ENCODE measurements at places on chromosomes 2 and 18.
A peak's percentile ranks its signal among the peaks of the same experiment; 100 is the strongest.

DNA sequence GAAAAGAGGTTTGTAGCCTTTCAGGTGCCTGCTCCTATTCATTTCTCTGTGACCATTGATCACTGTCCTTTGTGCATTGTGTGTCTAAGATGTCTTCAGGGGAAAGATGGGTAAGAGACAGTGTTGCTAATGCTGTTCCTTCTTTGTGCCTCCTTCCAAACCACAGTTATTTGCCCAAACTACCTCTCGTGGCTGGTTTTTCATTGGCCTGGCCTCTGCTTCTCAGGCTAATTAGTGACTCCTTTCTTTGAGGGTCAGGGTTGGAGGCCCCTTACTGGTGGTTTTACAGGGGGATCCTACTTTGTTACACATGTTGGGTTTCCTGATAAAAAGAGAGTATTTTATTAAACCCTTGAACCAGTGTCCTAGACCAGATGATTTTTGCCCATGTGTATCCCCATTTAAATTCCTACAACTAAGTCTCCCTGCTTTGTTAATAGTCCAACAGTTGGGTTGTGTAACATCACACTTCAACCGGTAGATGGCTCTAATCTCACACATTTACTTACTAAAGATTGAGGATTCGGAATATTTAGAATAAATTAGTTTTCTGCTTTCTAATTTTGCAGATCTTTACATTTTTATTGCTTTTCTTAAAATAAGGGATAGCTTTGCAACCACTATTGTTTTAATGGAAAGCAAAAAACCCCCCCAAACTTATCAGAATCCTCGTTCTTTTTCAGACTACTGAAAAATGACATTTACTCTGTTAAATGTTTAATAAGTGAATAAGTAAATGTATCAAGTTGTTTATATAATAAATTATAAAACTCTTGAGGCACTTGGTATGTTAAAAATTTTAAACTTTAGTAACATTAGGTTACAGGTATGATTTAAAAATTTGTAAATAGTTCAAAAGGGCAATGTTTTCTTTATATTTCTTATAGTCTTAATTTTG is 2.4 kb downstream of the MARS2 start:
- no peak for DNase-seq

GRCh38 chr2:28490558-28490957 is 5.3 kb upstream of the PLB1 start:
- DNase-seq: no peak

GRCh38 chr2:47239119-47239969 is 84.2 kb upstream of the STPG4 start:
- DNase-seq: no peak

DNA sequence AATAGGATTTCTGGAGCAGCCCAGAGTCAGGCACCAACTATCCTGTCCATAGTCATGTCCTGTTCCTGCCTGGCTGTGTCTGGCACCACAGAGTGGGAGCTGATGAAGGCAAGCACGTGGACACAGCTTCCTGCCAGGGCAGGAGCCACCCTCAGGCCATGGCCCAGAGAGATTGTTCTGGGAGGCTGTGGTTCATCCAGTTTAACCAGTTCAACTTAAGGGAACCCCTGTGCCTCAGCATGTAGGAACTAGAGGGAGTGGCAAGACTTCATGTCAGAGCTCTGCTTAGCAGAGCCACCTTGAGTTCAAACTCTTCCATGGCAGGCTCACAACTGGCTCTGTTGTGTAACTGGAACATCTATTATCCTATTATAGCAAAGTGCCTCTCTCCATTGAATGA is 73.2 kb upstream of the NCKAP5 start:
- no peak for DNase-seq

- DNase-seq: no peak
Observed at GRCh38 chr18:57141208-57142129, 5.4 kb upstream of the BOD1L2 start.

DNA sequence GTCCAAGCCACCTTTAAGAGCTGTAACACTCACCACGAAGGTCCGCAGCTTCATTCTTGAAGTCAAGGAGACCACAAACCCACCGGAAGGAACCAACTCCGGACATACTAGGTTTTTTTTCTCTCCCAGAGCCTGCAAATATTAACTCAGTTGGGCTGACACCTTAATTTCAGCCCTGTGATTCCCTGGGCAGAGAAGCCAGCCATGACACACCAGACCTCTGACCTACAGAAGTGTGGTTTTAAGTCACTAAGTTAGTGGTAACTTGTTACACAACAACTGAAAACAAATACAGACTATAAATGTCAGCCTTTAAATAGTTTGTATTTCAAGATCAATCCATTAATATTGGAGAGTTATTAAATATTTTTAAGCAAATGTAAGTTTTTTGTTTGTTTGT is 855.1 kb downstream of the TMEM182 start:
- DNase-seq: no peak

DNA sequence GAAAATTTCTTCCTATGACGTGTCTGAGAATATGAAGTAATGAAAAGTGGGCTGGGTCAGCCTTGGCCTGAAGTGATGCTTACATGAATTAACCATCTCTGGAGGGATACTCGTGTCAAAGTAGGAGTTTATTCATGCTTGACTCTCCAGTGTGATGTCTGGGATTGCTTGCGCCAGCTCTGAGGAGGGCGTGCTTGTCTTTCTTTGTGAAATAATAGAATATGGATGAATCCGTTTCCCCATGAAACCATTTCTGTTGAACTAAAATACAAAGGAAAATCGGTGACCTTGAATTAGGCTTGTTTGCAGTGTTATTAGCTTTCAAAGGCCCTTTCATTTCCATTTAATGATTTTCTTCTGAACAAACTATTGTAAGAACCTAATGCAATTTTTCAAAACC is 77.9 kb downstream of the EML6 start:
- no peak for DNase-seq

DNA sequence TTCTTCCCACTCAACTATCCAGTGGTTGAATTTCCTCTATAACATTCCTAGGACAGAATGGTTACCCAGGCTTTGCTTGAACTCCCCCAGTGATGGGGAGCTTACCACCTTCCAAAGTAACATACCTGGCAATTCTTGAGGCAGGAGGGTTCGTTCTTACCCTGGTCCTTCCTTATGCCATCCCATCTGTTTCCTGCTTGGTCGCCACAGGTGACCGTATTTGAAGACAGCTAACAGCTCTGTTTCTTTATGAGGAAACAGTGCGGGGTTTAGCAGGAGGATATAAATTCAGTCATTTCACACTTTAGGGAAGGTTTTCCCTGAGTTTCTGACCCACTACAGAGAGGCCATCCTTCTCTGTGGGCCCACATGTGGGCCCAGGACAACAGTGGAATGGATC is 42.6 kb downstream of the FOSL2 start:
- DNase-seq: no peak

- DNase-seq: no peak
Observed at GRCh38 chr18:23131693-23132319, 3.5 kb upstream of the CABLES1 start.

DNA sequence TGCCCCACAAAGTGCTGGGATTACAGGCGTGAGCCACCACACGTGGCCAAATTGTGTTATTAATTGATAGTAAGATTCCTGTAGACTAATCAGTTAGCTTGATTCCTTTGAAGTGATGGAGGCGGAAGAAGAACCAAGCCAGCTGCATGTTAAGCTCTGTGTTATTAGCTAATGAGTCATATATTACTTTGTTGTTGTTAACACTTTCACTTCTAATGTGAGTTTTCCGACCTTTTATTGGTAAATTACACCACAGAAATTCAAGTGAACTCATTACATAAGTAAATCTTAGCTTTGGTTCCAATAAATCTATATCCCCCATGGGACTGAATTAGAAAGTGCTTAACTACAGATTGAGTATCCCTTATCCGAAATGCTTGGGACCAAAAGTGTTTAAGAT is 20.3 kb downstream of the CHMP1B start:
- no peak for DNase-seq

- DNase-seq: no peak
Observed at GRCh38 chr18:2893676-2894075, 46.9 kb downstream of the EMILIN2 start.

- no peak for DNase-seq
Observed at GRCh38 chr2:182077023-182077422, 91.4 kb downstream of the PPP1R1C start.

- DNase-seq: no peak
Observed at GRCh38 chr2:69032336-69032735, 19.4 kb downstream of the ANTXR1 start.

DNA sequence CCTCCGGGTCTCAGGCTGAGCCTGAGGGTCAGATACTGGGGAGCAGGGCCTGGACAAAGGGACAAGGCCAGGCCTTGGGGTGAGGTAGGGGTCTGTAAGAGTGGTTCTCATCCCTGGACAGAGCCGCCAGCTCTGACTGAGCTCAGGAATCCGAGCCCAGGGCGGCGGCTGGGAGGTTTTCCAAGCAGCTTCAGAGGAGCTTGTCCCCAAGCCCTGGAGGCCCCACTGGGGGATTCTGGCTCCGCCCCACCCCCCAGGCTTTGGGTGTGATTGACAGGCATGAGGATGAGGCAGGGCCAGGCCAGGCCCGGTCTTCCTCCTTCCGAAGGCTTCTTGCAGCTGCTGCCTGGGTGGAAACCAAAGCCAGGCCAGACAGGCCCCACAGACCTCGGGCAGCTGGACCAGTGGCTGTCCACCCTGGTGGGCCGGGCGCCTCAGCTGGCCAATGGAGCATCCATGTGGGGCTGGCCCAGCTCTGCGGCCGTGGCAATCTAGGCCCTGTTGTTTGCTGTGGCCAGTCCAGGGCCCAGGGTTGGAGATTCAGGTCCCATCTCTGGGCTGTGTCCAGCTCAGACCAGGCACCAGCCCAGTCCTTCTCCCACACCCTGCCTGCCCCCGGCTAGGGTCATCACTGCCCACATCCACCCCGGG is 23.1 kb upstream of the GPC1 start:
- DNase-seq: peak; percentile 8

DNA sequence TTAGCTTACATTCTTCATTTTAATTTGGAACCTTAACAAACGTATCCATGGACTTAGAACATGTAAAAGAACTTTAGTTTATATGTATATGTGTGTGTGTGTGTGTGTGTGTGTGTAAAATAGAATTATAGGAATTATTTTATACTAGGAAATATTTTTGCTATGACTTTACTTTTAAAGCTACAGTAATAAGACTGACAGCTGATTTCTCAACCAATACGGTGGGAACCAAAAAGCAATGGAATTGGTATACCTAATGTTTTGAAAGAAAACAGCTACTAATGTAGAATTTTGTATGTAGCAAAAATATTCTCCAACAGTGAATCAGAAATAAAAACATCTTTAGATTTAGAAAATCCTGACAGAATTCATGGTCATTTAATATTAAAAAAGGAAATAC is 146.5 kb upstream of the ARL4C start:
- no peak for DNase-seq

GRCh38 chr2:111176388-111176787 is 55.7 kb downstream of the BCL2L11 start:
- no peak for DNase-seq

DNA sequence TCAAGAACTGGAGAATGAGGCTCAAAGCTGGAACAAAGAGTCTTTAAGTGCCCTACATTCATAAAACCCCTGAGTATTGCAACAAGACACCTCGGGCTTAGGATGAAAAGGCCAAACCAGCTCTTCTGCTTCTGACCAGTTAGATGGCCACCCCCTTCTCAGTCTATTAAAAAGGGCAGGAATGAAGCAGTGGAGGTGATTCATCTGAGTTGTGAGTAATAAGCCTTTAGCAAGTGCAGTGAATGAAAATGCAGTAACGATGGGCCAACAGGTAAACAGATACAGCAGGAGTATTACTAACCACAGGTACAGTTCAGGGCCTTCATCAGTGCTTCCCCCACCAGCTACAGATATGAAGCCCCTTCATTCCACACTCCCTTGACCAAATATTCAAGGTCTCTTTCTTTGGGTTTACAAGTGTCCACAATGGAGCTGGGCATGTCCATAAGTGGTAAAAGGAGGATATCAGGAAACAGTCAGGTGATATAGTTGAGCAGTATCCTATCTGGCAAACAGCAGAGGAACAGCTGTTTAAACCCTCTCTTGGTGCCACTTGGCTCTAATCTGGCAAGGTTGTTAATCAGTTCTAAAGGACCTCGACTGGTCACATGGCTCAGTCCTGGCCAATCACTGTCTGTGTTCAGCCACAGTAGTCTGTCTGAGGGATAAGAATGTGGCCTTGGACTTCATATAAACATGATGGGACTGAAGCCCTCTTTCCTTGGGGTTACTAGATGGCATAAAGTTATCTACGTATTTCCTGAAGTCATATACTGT is 17.8 kb downstream of the SERPINB13 start:
- no peak for DNase-seq

GRCh38 chr18:62018034-62018758 is 125.4 kb upstream of the RNF152 start:
- DNase-seq: no peak

- no peak for DNase-seq
Observed at GRCh38 chr2:153967248-153967973, 95.7 kb downstream of the GALNT13 start.

GRCh38 chr2:143258126-143258892 is 129.1 kb downstream of the ARHGAP15 start:
- no peak for DNase-seq

DNA sequence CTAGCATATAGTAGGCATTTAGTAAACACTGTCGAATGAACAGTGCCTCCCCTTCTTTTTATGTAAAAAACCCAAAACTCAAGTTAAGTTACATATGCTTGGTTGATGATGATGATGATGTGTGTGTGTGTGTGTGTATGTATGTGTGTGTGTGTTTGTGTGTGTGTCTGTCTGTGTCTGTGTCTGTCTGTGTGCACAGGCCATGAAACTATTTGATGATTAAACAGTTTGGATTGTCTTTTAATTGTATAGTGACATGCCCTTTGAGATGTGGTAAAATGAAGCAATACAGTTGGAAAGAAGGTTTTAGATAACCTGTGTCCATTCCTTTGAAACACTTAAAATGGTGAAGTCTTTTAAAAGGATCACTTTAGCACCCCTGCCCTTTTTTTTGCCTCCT is 105.6 kb downstream of the MAP4K4 start:
- no peak for DNase-seq

DNA sequence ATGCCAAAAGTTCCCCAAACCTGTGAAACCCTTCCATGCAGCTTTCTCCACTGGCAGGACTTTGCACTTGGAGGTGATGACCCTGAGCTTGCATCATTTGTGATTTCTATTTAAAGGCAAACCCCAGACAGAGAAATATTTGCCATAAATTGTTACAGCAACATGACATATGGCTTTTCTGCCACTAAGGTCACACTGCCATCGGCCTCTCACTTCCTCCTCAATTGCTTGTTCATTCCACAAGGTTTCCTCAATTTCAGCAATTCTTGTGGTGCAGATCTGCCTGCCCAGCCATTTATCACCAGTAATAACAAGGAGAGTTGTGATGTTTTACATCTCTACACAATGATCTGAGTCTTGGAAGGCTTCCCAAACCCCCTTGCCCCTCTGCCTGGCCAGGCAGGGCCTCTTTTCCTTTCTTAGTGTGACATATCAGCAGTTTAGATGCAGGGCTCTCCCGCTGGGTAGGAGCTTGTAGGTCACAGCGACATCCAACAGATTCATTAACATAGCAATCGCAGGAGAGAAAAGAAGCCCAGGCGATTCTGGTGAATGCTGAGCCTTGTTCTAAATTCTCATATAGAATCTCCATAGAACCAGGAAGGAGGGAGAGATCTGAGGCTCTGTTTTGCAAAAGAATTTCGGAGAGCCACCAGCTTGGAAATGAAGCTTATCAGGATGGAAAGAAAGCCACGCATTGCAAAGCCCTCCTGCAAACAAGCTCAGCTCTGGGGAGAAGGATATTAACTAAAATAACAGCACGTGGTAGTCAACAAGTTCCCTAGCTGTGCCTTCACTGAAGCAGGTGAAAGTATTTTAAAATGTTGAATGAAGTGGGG is 46.7 kb upstream of the ITGA6 start:
- DNase-seq: no peak
